ENCODE measurements at places on chromosomes 1 and 21. TPM values are rescaled to one million over a fixed set of nuclear protein-coding genes. Genes with fewer than 3 reads are reported as not detected.

Gene DNASE2B
- not detected for total RNA-seq

DNA sequence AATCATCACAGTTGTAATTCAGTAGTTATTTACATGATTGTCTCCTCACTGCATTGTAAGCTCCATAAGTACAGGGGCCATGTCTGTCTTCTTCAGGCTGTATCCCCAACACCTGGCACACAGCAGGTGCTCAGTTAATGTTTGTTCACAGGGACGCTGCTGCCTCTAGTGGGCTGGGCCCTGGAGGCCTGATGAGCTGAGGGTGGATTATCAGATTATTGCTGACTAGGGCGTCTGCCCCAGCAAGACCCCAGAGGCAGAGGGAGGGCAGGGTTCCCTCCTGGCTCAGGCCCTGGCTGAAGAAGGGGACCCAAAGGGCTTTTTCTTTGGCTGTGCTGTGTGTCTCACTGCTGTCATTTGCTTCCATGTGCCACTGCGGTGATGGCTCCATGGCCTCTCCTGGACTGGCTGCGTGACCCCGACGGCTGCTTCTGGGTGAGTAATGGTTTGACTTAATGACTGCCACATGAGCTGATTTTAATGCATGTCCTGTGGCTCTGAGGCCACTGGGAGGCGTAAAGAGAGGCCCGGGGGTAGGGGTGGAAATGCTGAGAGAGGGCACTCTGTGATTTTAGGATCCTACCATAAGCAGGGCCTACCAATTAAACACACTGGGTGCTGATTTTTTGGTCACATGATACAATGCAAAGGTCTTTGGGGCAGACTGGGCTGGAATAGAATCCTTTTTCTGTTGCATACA lies 20.8 kb upstream of the EPB41 start:
- no peak overlapping the region for H3K4me3 ChIP-seq
- H3K4me1 ChIP-seq = peaks cover 16% of the 10 kb centered on the region
- H3K36me3 ChIP-seq = no peaks in the 10 kb centered on the region
- no peaks in the 10 kb centered on the region for H3K27me3 ChIP-seq
- no peak for DNase-seq

Gene GFI1
- 3.9 TPM for total RNA-seq

GRCh38 chr1:8701794-8702471 lies 115.5 kb downstream of the RERE start:
- H3K27me3 ChIP-seq = no peaks in the 10 kb centered on the region
- peaks cover 44% of the 10 kb centered on the region for H3K4me1 ChIP-seq
- H3K27ac ChIP-seq = peak overlapping the region; percentile 80
- no peaks in the 10 kb centered on the region for H3K36me3 ChIP-seq
- peak overlapping the region; percentile 70 for H3K4me3 ChIP-seq
